Activated effector memory CD4-positive, alpha-beta T cell treated with Interleukin-2 at 50 U/mL for 16 hours (primary cell): ENCODE measurements at places on chromosomes 4 and X.

DNA sequence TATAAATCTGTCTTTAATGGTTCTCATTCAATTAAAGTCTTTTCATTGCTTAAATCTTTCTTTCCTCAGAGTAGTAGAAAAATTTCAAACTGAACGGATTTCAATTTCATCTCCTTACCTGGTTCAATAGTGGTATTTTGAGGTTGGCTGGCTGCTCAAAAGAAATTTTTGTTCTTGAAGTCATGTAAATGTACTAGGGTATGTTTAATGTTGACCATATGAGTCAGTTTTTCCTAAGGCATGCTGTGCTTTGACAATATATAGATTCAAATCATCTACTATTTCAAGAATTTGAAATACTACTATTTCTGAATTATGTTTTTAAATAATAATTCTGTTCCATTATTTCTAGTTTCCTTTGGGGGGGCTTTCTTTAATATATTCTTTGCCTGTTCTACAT is 105.5 kb downstream of the PACRGL start:
- DNase-seq: no peak

- DNase-seq: no peak
Measured at GRCh38 chr4:79467246-79467932, 59.4 kb upstream of the GK2 start.

DNA sequence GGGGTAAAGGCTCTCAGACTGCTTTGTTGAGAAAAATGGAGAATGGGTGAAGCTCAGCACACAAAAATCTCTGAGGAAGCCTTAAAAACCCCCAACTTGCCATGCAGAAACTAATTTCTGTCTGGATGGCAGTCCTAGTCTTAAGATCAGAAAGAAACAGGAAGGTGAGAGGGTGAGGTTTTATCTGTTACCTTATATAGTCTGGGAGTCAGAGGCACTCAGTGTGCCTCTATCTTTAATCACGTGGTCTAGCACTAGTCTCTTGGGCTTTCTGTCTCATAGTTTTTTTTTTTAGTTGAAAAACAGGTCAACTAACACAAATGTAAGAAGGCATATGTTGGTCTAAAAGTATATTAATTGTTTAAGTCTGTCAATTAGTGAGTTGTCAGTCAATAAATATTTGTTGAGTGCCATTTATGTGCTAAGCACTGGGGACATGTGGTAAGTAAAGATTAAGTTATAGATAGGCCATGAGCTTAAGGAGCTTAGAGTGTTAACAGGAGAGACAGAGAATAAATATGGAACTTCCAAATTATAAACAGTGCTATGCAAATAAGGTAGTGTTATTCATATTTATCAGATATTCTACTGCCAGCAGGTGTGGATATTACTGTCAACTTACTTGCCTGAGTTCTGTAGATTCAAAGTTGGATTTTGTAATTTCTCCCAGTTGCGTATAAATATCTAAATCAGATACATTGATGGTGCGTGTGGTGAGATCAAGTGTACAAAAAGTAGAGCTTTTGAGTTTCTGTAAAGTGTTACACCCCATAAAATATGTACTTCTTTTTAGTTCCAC is 7.0 kb downstream of the CYBB start:
- no peak for DNase-seq

DNA sequence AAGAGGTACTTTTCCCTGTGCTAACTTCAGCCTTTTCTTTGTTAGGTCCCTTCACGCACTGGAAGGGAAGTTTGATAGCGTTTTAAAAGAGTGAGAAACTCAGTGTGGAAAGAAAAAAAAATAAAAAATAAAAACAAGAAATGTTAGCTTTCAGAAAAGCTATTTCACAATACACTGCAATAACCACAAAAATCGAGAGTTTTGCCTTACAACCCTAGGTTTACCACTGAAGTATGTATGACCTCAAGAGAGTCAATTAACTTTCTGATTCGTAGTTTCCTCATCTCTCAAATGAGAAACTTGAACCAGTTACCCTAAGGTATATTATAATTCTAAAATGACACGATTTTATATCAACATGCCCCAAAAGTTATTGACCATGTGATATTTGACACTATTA is 93.9 kb upstream of the JADE1 start:
- no peak for DNase-seq

GRCh38 chrX:137549073-137549472 is 16.9 kb upstream of the ZIC3 start:
- DNase-seq: no peak

DNA sequence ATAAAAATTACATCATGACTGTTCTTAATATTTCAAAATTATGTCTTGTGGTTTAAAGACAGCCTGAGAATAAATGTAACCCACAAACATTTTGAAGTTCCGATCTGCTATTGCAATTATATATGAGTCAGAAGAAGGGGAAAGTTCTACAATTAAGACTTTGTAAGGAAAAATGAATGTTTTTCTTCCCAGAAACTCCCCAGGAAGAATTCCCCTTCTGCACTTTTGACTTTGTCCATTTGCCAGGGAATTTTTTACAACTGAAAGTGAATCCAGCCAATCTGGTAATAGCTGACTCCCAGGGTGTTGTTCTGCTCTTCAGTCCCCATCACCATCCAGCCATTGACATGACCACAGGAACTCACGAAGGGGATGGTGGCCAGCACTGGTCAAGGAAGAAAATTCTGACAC is 61.6 kb upstream of the NOCT start:
- DNase-seq: no peak

- no peak for DNase-seq
Measured at GRCh38 chr4:8261851-8262535, 7.6 kb upstream of the HTRA3 start.

GRCh38 chr4:184196730-184197385 is 20.8 kb downstream of the ENPP6 start:
- DNase-seq: no peak

DNA sequence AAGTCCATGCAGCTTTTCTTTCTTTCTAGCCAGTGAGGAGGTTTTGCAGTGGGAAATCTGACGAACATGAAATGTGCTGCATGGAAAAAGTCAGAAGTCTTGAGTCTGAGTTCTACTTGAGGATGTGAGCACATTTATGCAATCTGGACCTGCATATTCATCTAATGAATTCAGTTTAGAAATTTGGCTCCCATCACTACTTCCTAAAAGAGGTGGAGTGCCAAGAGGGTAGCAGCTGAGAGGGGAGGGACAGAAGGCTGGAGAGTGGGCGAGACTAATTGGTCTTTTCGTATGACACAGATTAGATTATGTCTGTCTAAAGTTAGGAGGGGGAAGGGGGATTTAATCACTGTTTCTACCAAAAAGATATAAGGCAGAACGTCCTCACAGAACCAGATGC is 535.9 kb downstream of the IQCM start:
- DNase-seq: no peak

DNA sequence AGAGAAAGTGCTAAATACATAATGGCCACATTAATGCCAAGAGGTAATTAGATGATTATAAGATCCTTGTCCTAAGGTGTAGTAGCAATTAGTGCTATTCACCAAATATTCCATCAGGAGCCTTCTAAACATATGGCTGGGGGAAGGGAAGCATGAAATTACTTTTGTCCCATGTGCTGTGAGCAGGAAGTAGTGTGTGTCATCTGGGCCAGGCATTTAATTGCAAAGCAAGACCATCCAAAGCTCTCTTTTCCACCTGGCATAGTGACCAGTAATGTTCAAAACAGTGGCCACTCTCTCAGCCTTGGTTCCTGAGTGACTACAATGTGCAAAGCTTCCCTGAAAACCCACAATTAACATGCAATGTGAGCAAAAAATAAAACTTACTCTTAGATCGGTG is 144.2 kb upstream of the FAM241A start:
- no peak for DNase-seq

- no peak for DNase-seq
Measured at GRCh38 chr4:111399623-111400022, 745.6 kb upstream of the FAM241A start.

DNA sequence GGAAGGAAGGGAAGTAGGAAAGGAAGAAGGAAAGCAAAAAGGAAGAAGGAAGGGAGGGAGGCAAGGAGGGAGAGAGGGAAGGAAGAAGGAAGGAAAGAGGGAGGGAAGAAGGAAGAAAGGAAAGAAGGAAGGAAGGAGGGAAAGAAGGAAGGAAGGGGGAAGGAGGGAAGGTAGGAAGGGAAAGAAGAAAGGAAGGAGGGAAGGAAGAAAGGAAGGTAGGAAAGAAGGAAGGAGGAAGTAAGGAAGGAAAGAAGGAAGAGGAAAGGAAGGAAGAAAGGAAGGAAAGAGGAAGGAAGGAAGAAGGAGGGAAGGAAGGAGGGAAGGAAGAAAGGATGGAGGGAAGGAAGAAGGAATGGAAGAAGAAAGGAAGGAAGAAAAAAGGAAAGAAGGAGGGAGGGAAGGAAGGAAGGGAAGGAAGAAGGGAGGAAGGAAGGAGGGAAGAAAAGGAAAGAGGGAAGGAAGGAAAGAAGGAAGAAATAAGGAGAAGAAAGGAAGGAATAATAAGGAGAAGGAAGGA is 18.6 kb upstream of the SCML1 start:
- no peak for DNase-seq

GRCh38 chrX:154715825-154716224 is 35.1 kb downstream of the GAB3 start:
- DNase-seq: no peak

GRCh38 chrX:70554523-70554922 is 109.9 kb downstream of the DLG3 start:
- DNase-seq: no peak

DNA sequence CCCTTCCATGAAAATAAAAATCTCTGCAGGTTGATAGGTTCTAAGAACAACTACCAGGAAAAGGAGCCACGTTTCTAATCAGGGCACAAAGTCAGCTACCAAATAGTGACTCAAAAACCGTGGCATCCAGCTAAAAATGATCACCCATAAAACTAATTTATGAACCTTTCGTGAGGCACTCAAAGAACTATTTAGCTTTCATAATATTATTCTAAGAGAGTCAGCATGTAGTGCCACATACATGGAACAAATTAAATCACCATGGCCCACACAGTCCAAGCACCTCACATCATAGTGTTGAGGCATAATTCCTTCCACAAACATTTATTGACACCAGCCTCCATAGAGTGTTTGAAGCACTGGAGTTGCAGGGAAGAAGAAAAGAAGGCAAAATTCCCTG is 252.0 kb upstream of the PPARGC1A start:
- no peak for DNase-seq

- no peak for DNase-seq
Measured at GRCh38 chr4:86302251-86302650, 57.6 kb downstream of the MAPK10 start.

DNA sequence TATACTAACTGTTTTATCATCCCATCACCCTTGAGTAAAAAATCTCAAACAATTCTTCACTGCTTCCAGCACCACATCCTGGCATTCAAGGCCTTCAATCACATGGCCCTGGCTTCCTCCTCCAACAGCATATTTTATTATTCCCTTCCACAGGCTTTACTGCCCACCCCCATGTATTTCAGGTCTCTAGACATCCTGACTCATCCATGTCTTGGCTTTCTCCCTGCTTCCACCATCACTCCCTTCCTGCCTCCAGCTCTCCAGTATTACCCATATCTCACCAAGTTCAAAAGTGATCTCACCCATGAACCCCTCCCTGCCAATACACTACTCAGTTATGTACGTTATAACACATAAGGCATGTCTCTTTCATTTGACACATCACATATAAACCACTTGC is 34.7 kb upstream of the PLAC1 start:
- no peak for DNase-seq

GRCh38 chrX:154890990-154891639 is 5.0 kb downstream of the F8A1 start:
- DNase-seq: no peak

- DNase-seq: no peak
Measured at GRCh38 chrX:40318801-40319200, 221.0 kb upstream of the BCOR start.

DNA sequence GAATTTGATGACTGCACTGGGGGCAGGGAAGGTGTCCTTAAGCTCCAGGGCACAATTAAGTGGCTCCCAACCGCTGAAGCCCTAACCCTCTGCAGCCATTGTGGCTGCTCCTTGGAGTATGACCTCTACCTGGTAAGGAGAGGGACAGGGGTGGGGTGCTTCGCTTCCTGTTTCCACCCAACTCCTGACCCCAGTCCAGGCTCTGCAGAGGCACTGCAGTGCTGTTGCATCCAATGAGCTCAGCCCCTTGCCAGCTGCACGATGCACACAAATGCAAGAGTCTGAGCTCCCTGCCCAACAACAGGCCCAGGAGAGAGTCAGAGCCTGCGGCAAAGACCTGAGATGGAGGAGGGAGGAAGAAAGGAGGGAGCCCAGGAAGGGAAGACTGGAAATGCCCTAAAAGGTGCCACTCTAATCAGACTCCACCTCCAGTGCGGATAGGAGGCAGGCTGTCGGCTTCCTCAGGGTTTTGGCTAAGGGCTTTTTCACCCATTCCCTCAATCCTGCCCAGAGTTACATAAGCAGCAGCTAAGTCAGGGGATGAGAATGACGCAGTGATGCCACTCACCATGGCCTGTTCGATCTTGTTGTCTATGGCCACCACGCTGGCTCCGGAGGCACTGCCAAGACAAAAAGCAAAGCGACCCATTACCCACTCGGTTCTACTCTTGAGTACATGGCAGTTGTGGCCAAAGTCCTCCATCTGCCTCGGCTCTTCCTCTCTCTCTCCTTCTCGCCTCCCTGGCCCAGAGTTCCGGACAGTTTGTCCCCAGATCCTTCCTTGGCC is 60.1 kb downstream of the TSC22D3 start:
- DNase-seq: no peak

- no peak for DNase-seq
Measured at GRCh38 chr4:18134111-18134510, 112.6 kb upstream of the LCORL start.

DNA sequence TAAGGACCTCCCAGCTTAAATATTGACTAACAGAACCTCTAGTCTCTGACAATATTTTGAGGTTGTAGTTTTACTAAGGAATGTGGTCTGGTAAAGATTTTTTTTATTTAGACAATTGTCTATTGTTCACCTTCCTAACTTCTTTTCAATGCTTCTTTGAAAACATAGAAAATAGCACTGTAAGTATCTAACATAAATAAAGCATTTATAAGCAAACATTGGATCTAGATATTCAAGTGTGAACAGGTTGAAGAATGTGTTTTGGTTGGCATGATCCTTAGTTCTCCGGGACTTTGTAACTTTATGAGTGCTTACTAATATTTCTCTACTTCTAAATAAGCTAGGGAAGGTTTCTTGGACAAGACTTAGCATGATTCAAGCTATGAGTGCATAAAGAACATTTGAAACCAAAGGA is 285.4 kb upstream of the ARSJ start:
- DNase-seq: no peak

GRCh38 chrX:7191681-7192110 is 43.7 kb upstream of the PUDP start:
- DNase-seq: no peak

GRCh38 chr4:105059337-105059736 is 87.3 kb upstream of the TET2 start:
- no peak for DNase-seq

DNA sequence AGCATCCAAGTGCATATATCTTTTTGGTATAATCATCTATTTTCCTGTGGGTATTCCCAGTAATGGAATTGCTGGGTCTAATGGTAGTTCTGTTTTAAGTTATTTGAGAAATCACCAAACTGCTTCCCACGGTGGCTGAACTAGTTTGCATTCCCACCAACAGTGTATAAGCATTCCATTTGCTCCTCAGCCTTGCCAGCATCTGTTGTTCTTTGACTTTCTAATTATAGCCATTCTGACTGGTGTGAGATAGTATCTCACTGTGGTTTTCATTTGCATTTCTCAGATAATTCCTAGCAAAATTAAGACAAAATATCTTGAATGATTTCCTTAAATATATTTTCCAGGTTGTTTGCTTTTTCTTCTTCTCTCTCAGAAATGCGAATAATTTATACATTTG is 341.1 kb downstream of the GBA3 start:
- DNase-seq: no peak
